Renal pelvis (tissue), 12 donors: ENCODE measurements at places on chromosomes 3 and 15. TPM values are rescaled to one million over a fixed set of nuclear protein-coding genes. Genes with fewer than 3 reads are reported as not detected.

TMCO5A gene
- polyA plus RNA-seq: not detected

SLC28A2 gene
- 0.46 TPM for polyA plus RNA-seq

OIP5 gene
- polyA plus RNA-seq: 10.8 TPM

TGM4 gene
- 0.05 TPM for polyA plus RNA-seq

FOXB1 gene
- 0.08 TPM for polyA plus RNA-seq

A4GNT gene
- 1.9 TPM for polyA plus RNA-seq

VIPR1 gene
- polyA plus RNA-seq: 1.5 TPM

SGO1 gene
- 9.8 TPM for polyA plus RNA-seq

PRICKLE2 gene
- 20.3 TPM for polyA plus RNA-seq

STT3B gene
- 172 TPM for polyA plus RNA-seq

C3orf49 gene
- 0.46 TPM for polyA plus RNA-seq

- no peak for DNase-seq
These were observed 224.8 kb upstream of the CBLB start for GRCh38 chr3:106093616-106094015.

- no peak for DNase-seq
These were observed 227.4 kb upstream of the STT3B start for GRCh38 chr3:31305340-31305739.

- no peak for DNase-seq
These were observed 22.0 kb upstream of the LEKR1 start for GRCh38 chr3:156803952-156804741.

DNA sequence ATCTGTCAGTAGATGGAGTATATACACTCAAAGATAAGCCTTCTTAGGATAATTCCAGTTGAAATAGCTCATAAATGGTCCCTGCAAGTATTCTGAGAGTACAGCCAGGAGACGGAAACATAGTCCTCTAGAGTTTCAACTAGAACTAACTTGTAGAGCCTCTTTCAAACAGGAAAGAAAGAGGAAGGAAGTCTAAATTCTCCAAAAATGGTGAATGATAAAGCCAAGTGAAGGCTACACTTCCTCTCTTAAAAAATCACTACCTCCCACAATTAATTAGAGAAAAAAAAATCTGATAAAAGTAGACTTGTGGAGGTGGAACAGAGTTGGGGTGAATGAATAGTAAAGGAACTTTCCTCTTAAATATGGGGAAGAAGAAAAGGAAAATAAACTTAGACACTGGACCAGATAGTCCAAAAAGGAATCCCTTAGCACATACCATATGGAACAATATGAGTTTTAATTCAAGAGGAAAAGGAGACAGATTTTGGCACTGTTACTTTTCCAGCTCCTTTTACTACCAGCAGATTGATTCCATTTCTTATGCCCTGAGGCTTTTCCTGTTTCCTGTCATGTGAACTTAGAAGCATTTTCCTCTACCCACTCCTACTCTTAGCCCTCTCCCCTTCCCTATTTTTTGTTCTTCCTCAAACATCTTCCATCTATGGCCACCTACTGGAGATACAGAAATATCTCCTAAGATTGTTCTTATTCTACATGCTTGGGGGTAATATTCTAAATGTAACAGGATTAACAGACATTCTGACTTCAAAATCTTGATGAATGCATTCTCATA, 207.6 kb downstream of the CHST2 start:
- DNase-seq: no peak

GRCh38 chr3:42608581-42608980, 8.1 kb downstream of the NKTR start:
- DNase-seq: no peak

- no peak for DNase-seq
These were observed 28.1 kb upstream of the CD200R1L start for GRCh38 chr3:112874725-112875124.

- no peak for DNase-seq
These were observed 60.6 kb upstream of the RPL35A start for GRCh38 chr3:197889204-197889930.

DNA sequence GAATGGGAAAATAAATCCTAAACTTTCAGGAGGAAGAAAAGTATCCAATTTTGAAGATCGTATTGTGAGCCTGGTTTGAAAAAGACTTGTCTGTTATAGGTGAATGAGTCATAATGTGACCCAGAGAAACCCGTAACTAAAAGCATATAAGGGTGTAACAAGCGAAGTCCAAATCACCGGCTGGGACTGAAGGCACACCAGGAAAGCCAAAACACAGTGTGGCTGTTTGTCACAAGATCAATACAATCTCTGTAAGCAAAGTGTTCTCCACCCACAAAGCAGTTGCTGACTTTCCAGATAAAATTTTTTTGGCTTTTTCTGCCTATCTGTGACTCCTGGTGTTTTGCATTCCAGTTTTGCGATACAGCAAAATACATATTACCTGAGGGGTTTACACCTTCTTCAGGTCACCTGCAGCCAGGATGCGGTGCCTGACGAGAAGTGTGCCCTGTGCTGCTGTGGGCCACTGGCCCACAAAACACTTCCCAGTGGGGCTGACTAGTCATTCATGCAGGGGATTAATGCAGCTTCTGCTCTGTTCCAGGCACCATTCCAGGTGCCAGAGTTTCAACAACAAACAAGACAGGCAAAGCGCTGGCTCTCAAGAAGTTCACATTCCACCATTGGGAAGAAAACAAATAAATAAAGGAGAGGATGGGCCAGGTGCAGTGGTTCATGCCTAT, 14.4 kb downstream of the HES1 start:
- DNase-seq: no peak

GRCh38 chr3:117285737-117286136, 576.2 kb downstream of the TUSC7 start:
- no peak for DNase-seq

- no peak for DNase-seq
These were observed 46.7 kb downstream of the TMED3 start for GRCh38 chr15:79357566-79357965.

DNA sequence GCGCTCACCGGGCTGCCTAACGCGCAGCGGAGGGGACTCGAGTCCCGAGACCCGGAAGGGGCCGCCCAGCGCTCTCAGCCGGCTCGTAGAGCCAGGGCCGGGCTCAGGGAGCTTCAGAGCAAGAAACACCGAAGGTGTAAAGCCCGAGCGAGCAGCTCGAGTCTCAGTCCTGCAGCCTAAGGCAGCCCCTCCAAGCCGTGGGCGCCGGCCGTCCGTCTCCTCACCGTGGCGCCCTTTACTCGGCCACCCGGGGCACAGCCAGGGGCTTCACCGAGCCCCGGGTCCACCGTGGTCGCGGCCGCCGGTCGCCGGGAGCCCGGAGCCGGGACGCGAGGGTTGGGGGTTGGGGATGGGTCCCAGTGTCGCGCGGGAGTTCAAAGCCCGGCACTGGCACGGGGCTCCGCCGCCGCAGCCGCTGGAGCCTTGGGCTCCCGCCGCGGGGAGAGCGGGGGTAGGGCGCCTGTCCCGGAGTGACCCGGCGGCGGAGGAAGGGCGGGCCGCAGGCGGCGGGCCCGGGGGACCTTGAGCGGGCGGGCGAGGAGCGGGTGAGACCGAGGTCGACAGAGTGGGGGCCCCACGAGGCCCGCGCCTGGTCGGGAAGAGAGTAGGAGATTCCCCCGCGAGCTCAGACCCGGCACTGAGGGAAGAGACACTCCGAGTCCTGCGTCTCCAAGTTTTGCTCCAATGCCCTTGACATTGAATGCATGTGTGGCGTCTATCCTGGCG, 26.9 kb upstream of the THRB start:
- no peak for DNase-seq

- no peak for DNase-seq
These were observed 305.1 kb downstream of the LSAMP start for GRCh38 chr3:116140100-116140689.

GRCh38 chr3:73572368-73572767, 52.4 kb downstream of the PDZRN3 start:
- DNase-seq: peak; percentile 83

- no peak for DNase-seq
These were observed 49.5 kb downstream of the ARHGAP31 start for GRCh38 chr3:119343719-119344118.

GRCh38 chr3:35665390-35666055, 26.2 kb downstream of the ARPP21 start:
- no peak for DNase-seq

DNA sequence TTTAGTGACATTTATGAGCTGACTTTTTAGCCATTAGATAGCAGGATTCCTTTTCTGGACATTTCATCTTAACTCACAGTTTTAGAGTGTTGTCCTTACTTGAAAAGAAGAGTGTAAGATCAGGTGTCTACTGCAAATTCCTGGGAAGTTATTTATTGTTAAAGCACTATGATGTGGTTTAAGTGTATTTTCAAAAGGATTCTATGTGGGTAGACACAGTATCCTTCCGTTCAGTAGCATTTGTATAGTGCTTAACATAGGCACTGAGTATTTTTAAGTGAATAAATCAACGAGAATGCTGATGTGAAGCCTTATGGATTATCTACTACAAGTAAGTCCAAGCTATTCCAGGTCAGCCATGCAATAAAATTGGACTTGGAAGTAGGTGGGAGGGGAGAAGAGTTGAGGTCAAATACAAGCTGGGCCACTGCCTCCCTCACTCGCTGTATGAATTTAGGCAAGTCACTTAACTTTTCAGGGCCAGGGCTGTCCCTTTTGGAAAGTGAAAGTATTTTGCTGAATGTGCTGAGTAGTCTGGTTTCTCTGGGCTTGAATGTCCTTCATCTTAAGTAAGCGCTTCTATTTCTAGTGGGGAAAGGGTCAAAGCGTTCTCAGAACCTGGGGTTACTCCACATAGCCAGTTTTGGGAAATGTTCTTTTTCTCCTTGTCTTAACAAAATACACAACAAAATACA, 48.6 kb downstream of the GAP43 start:
- no peak for DNase-seq

DNA sequence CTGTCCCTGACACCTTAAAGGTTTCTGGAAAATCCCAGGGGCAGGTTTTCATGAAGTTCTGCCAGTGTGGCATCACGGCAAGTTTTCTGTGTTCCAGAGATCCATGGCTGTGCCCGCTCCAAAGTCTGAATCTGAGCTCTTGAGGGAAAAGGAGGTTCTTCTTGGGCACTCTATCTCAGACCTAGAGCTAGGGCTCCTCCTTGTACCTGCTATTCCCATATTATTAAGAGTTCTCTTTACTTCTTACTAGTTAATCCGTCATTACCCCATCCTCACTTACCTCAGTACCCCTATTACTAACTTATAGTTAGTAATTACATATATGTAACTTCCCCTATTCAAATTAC, 5.9 kb upstream of the TRA2B start:
- no peak for DNase-seq

DNA sequence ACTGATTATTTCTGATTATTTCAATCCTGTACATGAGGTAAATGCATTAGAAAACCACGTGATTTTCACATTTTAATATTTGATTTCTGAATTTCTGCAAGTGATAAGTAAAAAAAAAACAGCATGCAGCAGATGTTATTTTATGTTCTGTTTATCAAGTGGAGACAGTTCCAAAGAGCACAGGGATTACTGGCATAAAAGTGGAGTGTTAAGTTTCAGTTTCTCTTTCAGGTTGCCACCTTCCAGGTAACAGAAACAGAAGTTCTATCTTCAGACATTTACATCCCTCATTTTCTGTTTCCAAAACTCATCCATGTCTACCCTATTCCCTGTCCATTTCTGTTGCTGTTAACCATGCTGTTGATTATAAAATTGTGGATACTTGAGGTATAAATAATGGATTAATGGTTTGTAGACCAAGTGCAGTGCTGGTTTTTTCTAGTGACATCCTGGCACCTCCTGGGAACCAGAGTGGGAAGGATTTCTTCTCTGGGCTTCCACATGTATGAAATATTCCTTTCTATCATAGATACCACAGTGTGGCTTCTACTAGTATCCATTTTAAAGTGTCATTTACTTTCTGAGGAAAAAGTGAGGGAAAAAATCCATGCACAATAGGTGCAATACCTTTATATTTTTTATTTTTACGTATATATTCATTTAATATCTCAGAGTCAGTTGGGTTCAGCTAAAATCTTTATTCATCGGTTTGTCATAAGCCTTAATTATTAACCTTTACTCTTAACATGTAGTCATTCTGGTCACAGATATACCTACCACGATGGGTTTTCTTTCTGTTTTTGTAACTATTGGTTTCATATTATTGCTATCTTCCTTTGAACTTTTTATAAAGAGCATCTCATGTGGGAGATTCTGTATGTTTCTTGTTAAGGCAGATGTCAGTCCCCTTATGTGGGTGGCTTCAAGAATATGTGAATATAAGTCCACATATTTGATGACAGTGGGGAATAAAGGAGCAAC, 1010.0 kb downstream of the SQOR start:
- no peak for DNase-seq

DNA sequence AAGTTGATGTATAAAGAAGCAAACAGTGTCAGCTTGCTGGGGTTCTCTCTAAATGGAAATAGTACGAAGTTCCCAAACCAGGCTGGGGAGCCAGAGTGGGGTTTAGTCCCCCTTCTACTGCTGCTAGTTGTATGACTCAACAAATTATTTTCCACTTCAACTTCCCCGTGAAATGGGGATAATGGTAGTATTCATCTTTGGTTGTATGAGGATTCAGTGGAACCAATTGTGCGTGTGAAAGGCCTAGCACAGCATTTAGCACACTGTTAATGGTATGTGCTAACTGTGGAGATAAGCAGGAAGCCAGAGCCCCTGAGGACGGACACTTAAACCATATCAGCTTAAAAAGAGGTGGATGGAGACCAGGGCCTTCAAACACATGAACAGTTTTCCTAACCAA, 4.2 kb downstream of the SORD start:
- no peak for DNase-seq

- DNase-seq: peak; percentile 65
These were observed 59.8 kb upstream of the KLHL25 start for GRCh38 chr15:85854345-85855097.

DNA sequence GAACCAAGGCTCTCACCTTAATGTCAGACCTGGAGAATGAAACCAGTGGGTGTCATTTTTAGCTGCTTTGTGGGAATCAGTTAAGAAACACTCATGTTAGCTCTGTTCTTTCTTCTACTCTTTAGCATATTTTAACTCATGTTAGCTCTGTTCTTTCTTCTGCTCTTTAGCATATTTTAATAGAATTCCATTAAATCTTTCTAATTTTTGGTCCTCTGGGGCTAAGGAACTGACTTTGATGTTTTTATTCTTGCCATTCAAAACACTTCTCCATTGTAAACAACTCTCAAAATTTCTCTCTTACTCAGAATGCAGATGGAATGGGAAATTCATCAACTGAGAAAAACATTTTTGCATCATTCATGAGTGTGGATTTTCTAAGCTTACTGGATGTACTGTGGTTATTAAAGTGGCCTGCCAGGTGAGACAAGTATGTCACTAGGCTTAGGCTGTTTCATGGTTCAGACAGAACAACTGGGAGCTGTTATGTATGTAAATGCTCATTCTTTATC, 680.6 kb downstream of the ROBO2 start:
- DNase-seq: no peak

DNA sequence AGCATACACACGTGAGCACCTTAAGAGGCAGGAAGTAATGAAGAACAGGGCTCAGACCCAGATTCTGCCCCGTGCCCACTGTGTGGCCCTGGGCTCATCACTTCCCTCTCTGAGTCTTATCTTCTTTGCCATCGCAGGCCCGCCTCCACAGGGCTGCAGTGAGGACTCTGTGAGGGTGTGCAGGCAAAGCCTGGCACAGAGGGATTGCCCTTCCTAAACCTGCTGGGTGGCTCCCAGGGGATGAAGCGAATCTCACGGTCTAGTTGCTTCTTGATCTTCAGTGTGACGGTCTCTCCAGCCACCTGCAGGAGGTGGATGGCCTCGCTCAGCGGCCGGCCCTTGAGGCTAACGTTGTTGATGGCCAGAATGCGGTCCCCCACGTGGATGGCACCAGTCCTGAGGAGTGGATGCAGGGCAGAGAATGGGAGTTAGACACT, 32.8 kb downstream of the GRIP2 start:
- no peak for DNase-seq
